H9 (cell line): ENCODE measurements at places on chromosomes 6 and 20.

- no peak for DNase-seq
These were observed 80.3 kb upstream of the HTR1E start for GRCh38 chr6:86856937-86857563.

- DNase-seq, result peak; percentile 43
These were observed 137.2 kb downstream of the WDR27 start for GRCh38 chr6:169564453-169565240.

DNA sequence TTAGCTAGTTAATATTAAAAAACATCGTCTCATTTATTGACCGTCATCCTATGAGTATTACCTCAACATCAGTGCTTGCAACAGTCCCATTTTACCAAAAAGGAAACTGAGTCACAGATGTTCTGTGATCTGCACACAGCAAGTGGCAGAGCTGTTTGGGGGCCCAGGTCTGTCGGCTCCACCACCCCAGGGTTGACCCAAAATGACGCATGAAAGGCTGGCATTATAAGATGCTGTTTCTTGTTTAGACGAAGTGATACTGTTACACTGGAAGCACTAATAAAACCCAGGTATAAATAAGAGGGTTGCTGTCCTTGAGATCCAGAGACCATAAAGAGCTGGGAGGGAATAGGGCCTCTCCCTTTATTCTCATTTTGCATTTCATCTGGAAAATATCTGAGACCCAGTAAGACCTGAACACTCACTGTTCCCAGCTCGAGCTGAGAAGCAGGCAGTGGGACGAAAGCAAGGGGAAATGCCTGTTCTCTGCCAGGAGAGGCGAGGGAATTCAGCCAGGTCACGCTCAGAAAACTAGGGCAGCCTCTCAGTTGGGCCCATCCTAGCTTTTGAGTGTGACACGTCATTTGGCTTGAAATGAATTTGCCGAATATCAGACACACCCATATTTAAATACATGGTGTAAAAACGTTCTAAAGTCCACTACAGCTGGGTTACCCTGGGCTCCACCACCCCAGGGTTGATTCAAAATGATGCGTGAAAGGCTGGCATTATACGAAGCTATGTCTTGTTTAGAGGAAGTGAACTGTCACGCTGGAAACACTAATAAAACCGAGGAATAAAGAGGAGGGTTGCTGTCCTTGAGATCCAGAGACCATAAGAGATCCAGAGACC is 1.4 kb upstream of the MICAL1 start:
- no peak for DNase-seq

DNA sequence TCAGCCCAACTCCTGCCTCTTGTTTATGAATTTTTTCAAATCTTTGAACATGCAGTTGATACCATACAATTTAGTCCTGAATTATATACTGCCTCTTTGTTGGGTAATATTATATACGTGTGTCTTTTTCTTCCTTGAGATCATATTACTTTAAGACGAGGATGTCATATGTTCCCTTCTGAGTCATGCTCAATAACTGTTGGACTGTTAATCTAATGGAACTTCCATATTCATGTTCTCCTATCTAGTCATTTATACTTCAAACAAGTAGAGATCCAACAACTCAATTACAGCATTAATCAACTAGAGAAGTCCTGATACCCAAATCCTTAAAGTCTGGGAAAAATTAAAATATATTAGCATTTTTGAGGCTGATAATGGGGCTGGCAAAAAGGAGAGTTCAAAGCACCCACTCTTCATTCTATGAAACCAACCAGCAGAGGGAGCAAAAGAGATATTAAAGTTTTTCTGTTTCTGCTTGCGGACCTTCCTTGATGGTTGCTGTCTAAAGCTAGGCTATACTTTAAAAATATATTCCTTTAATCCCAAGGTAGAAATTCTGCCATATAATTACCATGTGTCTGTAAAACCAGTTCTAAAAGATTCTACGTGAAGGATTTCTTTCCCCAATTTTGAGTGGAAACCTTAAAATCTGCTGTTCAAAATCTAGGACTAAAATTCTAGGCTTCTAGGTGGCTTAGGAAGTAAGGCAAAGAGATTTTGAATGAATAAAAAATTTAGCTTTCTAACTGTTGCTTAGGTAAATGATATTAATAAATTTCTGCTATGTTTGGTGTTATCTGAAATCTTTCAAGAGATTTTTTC is 498.9 kb downstream of the BCKDHB start:
- DNase-seq, result no peak

GRCh38 chr20:7708782-7709181 is 231.5 kb downstream of the HAO1 start:
- no peak for DNase-seq

GRCh38 chr6:36098920-36099647 is 31.2 kb upstream of the MAPK13 start:
- no peak for DNase-seq

DNA sequence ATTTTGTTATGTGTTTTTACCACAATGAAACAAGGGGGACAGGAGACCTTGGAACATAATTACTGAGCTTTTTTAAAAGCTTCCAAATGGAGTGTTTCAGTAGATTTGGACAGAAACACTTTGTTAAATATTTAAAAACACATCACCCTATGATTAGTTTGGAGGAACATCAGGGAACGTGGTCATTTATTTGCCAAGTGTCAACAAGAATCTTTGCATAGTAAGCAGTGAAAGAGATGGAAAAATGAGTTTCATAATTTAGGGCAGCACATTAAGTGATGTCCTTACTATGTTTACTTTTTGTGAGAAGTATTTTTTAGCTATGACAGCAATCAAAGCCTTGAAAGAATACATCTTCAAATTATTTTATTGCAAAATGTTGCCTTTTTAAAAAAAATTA is 82.6 kb downstream of the PROKR2 start:
- DNase-seq, result no peak

DNA sequence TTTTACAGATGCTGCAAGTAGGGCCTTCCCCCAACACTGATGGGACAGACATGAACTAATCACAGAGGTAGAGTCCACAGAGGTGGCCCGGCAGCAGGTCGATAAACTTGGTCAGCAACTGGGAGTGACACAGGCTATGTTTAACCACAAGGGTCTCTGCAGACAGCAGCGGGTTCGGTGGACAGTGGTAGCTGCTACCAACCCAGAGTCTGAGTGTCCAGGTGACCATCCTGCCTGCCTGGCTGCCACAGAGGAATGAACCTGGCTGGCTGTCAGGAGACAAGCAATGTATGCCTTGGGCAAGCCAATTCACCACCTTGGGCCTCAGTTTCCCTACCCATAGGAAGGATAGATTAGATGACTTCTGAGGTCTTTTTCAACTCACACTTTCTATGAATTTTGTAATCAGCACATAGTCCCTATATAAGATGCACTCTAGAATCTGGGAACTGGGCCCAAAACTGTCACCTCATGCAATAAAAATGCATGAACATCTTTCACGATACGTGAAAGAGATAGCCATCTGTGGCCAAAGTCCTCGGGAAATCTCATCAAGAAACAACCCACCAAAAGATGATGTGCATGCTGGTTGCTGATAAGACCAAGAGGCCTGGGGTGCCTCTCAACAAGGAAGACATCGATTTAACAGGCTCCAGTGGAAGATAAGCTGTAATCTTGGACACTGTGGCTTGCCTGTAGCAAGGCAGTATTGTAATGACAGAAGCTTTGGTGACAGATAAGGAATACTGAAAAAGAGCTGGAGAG is 30.5 kb downstream of the MDGA1 start:
- no peak for DNase-seq

DNA sequence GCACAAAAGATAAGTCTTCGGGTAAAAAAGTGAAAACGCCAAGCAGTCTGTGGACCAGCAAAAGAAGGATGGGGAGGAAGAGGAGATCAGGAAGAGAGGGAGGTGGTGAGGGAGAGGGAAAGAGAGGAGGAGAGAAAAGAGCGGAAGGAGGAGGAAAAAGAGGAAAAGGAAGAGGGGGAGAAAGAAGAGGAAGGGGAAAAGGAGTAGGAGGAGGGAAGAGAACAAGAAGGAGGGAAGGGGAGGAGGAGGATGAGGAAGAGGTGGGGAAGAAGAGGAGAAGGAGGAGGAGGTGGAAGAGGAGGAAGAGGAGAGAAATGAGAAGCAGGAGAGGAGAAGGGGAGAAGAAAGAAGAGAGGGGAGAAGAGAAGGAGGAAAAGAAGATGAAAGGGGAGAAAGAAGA is 6.5 kb downstream of the LY86 start:
- DNase-seq, result no peak

DNA sequence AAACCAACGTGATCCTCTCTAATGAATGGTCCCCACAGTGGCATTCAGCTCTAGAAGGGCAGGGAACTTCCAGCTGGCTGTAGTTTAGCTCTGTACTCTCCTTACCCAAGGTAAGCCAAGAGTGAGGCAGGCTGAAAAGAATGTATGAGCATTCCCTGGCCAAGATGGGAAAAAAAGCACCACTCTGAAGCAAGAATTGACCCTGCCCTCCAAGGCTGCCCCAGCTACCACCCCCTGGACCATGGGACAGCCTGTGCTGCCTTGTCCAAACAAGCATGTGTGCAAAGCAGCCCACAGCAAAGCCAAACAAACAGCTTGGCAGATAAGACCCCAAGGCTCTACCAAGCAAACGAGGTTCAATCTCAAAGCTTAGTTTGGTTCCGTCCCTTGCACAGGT is 73.9 kb downstream of the GFOD1 start:
- no peak for DNase-seq

GRCh38 chr6:160831739-160832138 is 129.7 kb downstream of the PLG start:
- DNase-seq, result no peak

DNA sequence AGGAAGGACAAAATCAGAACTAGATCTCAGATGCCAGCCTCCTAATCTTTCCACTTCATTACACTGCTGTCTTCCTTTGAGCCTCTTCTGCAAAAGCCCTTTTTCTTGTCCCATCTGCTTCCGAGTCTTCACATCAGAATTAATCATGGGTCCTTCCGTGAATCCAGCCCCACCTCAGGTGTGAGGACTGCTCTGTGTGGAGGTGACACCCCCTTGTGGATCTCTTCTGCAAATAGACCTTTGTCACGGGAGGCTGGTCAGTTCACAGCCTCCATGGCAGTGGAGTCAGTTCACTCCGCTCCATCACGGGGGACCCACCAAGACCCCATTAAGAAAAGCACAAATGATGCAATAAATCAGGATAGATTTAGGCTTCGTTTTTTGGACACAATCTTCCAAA is 171.1 kb downstream of the ADAT2 start:
- peak; percentile 49 for DNase-seq

DNA sequence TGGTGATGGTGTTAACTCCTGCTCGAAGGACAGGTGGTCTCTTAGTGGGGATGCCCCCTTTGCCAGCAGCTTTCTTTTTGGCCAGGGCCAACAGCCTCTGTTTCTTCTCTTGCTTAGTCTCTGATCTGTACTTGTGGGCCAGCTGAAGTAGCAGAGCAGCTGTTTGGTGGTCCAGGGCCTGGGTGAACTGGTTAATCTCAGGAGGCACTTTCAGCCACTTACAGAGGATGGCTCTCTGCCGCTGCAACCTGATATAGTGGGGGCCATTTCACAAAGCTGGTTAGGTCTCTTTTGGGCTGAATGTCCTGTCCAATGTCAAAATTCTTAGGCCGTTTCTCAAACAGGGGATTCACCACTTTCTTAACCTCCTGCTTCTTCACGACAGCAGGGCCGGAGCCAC is 23.2 kb upstream of the LOC128125822 start:
- DNase-seq, result no peak

GRCh38 chr20:46388201-46388836 is 18.1 kb downstream of the ELMO2 start:
- no peak for DNase-seq

GRCh38 chr6:151784441-151785214 is 22.9 kb upstream of the ESR1 start:
- no peak for DNase-seq

DNA sequence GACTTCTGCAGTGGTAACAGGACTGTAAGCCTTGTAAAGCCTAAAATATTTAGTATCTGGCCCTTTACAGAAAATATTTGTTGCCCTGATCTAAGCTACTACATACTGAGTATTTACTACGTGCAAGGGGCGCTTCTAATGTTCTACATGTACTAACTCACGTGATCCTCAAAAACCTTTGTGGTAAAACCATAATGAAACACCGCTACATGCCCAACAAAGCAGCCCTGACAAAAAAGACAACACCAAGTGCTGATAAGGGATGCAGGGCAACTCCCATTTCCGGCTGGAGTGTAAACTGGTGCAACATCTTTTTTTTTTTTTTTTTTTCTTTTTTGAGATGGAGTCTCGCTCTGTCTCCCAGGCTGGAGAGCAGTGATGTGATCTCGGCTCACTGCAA is 85.0 kb downstream of the SULF2 start:
- DNase-seq, result no peak

DNA sequence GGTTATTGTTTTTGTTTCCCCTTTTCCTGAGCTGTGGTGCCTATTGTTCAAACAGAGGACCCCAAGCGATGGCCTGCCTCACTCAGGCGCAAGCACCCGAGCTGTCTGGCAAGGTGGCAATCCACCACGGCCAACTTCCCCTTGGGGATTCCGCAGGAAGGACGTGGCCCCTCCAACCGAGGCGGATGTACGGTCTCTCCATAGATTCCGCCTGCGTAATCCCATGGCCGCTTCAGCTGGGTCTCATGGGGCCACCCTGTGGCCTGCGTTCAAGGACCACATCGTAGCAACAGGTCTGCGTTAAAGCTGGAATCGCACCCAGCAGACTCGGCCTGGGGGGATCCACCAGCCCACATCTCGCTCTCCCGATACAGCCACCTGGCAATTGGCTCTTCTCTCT is 79.9 kb downstream of the CEBPB start:
- DNase-seq, result no peak

DNA sequence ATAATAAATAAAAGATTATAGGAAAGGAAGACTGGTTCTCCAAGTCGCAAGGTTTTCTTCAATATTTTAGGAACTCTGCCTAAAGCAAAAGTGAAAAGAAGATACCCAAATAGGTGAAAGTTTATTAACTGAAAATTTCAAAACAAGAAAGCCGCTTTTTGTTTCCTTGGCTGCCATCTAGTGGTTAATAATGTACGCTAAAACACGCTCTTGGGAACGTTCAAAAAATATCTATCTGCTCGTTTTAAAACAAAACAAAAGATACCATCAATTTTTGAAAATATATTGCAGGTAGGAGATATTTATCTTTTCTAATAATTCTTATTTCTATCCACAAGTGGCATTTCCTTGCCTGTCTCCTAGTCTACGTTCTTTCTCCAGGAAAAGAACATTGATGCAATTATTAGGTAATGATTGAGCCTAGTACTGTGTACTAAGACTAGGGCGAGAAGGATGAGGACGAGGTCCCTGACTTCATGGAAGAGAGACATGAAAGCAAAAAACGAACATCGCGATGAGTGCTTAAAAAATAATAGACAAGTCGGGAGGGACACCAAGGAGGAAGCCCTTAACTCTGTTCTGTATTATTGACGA is 97.2 kb downstream of the SPTLC3 start:
- DNase-seq, result no peak

GRCh38 chr20:51514249-51514648 is 28.3 kb downstream of the NFATC2 start:
- no peak for DNase-seq
